CD4-positive, alpha-beta T cell treated with Interleukin-15 for 4 hours (primary cell): ENCODE measurements at places on chromosomes 12 and 14.
A peak's percentile ranks its signal among the peaks of the same experiment; 100 is the strongest.

GRCh38 chr14:21024585-21025370, at the start of gene NDRG2:
Gene NDRG2, minus strand, starts transcription at chr14:21025061. Its CDS starts 1,746 bp downstream, at chr14:21023315.
- DNase-seq = peak; percentile 76

DNA sequence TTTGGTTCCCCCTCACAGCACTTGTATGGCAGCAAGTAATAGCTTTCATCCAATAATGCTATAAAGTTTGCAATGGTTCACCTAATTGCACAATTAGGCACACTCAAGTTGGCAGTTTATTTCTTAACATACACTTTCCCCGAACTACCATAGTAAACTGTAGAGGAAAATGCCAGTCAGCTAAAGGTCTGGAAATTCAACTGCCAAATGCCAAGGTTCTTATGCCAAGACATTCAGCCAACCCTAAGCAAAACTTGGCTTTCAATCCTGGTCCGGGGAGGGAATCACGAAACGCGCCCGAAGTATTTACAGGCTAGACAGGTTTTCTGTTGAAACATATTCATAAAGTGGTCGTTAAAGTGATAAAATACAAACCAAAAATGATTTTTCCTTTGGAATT, 1512.4 kb upstream of the FLRT2 start:
- no peak for DNase-seq

GRCh38 chr12:39682689-39683477, 63.3 kb upstream of the ABCD2 start:
- DNase-seq = peak; percentile 42

DNA sequence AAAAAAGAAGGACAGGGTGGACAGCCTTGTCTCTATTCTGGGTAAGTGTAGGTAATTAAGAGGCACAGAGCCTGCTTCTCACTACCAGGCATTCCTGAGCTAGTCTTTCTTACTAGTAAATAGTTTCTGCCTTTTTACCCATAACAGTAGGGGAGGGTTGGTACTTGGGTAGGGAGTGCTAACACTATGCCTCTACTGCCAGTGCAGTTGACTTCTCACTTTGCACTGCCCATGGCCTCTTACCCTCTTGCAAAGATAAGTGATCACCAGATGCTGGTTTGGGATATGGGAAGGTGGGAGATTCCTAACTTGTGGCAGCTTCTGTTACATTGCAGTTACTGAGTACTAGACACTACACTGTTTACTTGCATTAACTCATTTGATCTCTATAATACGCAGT, 11.6 kb downstream of the AHSA1 start:
- no peak for DNase-seq
